ENCODE measurements at places on chromosomes 11 and 22.
A peak's percentile ranks its signal among the peaks of the same experiment; 100 is the strongest.

DNA sequence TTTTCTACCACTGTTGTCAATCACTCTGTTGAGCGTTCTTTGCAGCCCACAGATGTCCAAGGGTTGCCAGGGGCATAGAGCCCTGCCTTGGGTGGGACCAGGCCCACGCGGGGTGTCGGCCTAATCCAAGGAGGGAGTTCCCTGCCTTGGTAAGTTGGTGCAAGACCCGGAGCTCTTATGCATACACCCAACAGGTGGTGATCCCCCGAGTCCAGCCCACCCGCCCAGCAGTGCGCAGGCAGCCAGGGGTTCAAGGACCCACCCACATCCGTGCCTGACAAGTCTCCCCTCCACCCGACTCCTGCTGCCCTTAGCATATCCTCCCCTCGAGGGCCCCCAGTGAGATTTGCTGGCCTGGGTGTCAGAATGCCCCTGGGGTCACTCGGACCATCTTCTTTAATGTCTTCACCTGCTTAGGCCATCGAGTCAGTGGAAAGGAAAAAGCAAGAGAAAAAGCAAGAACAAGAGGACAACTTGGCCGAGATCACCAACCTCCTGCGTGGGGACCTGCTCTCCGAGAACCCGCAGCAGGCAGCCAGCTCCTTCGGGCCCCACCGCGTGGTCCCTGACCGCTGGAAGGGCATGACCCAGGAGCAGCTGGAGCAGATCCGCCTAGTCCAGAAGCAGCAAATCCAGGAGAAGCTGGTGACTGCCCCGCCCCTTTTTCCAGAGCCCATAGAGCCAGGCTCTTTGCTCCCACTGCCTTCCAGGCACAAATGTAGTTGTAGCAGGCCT, 12.2 kb downstream of the RIBC2 start:
- no peak for DNase-seq

DNA sequence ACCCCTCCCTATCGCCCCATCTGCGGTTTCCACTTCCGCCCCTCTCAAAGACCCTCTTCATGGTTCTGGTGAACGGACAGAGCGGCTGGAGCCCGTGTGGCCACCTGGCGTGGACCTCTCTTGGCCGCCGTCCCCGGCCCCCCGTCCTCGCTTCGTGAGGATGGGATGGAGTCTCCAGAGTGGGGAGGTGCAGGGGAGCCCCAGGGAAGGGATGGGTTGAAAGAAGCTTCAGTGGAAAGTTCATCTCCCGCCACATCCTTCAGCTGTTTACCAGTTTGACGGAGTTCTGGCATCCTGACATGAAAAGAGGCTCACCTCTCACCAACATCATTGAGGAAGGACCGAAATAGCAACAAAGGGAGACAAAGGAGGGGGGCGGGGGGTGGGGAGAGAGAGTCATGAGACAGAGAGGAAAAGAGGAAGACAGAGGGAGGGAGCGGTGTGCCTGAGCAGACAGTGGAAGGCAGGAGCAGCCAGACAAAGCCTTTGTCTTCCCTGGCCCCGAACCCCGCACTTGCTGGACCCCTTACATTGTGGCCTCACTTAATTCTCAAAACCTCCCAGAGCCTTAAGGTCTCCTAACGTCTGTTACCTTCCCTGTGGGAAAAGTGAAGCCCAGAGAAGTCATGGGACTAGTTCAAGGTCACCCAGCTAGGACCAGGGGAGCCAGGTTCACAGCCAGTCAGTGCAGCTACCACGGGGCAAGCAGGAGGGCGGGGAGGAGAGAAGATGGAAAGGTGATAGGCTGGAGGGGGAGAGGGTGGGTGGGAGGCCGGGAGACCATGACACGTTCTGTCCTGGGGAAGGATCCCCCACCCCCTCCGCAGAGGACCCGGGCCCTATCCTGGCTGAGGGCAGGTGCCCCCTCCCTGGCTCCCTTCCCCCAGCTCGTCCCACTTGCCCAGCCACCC, 54.9 kb downstream of the CD6 start:
- peak; percentile 86 for DNase-seq

- DNase-seq, result no peak
Observed at GRCh38 chr11:131987703-131988102, 617.3 kb downstream of the NTM start.

- DNase-seq, result no peak
Observed at GRCh38 chr11:8260202-8260966, 3.3 kb downstream of the LMO1 start.

- DNase-seq, result no peak
Observed at GRCh38 chr11:64672875-64673274, 50.1 kb downstream of the NRXN2 start.

DNA sequence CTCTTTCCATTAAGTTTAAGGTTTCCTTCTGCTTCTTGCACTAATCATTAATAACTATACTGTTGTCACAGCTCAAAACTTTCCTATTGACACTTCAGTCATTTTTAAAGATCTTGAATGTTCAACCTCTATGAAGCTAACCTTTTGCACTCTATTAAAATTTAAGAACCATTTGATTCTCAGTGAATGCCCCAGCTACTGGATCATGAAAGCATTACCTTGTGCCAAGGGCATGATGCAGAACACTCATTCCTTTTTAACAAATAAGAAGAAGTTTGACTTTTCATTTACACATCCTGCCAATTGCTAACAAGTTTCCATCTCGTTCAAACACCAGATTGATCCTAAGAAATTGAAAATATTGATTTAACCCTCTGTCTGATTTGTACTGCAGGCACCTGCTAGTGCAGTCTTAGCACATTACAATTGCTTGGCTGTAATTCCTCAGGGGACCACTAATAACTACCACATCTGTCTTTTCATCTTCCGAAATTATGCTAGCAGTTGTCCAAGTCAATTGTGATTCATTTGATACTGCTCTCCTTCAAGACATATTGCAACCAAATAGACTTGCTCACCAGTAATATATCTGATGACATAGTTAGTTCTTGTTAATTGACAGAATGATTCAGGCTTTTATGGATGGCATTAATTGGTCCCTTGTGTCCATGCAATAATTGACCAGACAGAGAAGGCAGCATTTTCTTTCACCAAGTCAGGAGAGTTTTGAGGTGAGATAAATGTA, 158.4 kb downstream of the TEAD1 start:
- no peak for DNase-seq

DNA sequence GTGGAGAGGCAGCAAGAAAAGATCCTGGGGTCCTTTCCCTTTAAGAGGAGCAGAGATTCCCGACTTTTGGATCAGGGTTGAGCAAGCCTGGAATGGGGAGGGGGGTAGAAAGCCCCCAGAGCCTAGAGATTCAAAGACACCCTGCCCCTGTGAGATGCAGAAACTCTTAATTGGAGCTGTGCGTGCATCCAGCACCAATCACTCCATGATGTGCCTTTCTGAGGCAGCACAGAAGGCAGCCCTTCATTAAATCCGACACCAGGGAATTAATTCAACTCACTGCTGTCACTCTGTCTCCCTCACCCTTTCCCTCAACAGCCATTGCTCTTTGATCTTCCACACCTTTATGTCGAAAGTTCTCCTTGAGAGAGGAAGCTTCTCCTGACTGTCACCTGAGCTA, 43.0 kb downstream of the DSCAML1 start:
- DNase-seq, result no peak

- no peak for DNase-seq
Observed at GRCh38 chr22:36220451-36220921, 18.8 kb downstream of the APOL2 start.

GRCh38 chr22:35606916-35607315, 10.2 kb downstream of the MB start:
- no peak for DNase-seq

DNA sequence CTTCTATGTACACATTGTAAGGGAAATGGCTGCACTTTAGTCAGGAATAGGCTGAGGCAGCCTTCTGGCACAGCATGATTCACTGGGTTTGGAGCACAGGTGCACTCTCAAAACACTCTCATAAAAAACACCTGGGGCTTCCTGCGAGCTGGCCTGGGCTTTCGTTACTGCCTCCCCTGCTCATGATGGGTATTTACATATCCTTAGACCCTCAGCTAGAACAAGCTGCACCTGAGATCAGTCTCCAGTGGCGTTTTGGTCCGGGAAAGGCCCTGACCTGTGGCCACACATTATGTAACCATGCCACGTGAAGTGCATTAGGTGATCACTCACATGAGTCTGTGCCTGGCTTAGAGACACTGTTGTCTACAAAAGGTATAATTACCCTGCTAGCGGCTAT, 321.7 kb downstream of the TMEM135 start:
- DNase-seq, result no peak

DNA sequence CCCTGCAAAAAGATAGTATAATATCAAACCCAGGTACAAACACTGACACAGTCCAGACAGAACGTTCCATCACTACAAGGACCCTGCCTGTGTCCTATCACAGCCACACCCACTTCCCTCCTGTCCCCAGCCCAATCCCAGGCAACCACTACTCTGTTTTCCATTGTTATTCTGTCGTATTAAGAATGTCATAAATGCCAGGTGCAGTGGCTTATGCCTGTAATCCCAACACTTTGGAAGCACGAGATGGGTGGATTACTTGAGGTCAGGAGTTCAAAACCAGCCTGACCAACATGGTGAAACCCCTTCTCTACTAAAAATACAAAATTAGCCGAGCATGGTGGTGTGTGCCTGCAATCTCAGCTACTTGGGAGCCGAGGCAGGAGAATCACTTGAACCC, 89.0 kb downstream of the TRMU start:
- no peak for DNase-seq

DNA sequence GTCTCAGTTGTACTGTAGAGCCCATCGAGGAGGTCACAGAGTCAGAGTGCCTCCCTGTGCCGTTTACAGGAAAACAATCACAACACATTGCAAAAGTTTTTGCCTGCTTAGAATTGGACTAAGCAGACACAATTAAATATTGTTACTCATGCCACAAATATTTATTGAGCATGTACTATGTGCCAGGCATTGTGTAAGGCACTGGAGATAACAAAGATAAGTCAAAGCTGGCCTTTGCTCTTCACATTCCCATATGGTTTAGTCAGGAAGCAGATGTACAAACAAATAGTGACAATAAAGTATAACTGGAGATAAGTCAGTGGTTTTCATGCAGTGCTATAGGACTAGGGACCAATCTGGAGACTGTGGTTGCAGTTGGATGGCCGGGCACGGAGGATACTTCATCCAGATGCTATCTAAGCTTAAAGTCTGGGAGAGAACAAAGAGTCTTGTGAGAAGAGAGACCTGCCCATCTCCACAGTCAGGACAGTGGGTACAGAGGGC, 550.7 kb downstream of the INSC start:
- no peak for DNase-seq

- DNase-seq, result no peak
Observed at GRCh38 chr22:39665229-39665628, 94.7 kb downstream of the CACNA1I start.

DNA sequence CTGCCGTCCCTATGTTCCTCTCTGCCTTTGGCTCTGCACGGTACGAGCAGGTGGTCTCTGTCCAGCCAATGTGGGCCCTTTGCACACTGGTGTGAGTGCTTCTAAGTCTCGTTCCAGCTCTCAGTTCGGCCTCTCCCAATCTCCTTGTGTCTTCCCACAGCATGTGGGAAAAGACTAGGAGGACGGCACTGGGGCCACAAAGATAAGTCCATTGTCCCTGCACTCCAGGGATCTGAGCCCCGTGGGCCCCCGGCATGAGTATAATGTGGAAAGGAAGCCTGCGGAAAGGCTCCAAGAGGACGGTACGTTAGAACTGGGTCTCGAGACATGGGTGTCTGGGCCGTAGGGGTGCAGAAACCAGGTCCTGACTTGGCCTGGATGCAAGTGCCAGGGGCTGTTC, 16.4 kb downstream of the MYEOV start:
- DNase-seq, result no peak

GRCh38 chr11:133520707-133521106, 11.6 kb downstream of the OPCML start:
- DNase-seq, result no peak

DNA sequence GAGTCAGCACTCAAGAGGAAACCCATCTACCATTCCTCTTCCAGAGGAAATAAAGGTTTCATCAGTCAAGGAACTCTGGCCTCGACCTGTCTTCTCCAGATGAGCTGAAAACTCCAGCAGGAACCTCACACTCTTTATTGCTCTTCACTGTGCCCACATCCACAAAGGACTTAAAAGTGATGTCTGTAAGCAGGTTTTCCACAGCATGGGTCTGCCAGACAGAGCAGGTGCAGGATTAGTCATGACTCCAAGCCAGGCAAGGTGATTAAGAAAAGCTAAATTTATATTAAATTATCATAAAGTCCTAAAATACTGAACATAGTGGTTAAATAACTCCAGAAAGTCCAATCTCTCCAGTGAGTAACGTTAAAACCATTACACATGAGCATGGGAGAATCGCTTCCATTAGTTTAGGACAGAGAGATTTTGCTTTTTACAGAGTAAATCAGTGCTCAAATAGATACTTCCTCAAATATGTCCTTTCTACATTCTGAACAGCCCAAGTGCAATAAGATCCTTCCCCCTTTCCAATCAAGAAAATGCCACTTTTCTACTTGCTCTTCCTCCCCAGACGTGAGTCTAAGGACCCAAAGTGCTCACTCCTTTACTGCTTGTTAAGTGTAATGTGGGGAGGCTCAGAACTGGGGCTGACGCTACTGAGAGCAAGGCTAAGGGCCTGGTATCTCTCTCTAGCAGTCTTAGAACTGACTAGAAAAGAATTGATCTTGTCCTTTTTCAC, 10.7 kb upstream of the CKAP5 start:
- DNase-seq, result no peak

DNA sequence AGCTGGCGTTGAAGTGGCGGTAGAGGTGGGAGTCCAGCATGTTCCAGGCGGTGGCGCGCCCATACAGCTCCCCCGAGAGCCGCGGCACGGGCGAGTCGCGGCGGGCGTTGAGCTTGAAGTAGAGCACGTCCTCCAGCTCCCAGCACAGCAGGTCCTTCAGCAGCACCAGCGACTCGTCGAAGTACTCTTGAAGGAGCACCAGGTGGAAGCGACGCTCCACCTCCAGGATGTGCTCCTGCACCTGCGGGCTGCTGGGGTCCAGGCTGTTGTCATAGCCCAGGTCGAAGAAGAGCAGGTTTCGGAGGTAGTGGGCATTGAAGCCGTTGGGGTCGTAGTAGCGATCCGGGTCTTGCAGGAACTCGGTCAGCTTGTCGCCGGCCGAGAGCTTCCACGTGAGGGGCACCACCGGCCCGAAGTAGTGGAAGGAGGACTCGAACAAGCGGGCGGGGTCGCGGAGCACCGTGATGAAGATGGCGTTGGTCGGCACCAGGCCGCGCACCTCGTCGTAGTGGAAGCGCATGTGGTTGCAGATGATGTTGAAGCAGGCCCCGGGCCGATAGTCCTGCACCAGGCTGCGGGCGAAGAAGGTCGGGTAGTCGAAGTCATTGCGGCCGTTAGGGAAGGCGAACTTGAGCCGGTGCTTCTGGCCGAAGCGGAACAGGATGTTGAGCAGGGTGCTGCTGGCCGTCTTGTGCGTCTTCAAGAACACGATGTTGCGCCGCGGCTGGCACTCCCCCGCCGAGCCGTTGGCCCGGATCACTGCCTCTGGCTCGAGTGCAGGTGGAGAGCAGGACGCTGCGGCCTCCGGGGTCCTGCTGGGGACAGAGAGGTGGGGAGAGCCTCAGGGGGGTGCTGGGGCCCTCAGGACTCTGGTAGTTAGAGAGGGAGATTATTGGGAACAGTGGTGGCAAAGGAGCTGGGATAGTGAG, 9.0 kb upstream of the SEC14L6 start:
- no peak for DNase-seq

DNA sequence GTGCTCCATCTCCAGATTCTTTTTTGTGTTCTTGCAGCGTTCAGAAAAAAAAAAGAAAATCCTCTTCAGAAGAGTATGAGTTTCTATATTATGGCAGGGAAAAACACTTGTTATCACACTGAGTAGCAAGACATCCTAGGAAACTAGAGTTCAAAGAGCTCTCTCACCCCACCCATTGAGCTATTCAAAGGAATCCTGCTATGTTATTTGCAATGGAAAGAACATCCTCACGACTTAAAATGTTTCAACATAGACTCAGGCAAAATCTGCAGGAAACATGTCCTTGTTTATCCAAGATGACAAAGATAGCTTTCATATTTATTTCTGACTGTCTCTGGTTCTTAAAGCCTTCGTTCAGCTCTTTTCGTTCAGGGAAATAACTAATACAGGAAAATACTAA, 331.6 kb upstream of the ANO5 start:
- DNase-seq, result no peak

Measured in central memory CD4-positive, alpha-beta T cell (primary cell).